ENCODE measurements at places on chromosomes 1 and 21.
A peak's percentile ranks its signal among the peaks of the same experiment; 100 is the strongest.

- ATAC-seq, result no peak
Observed at GRCh38 chr1:70409136-70409535, 1.9 kb upstream of the CTH start.

DNA sequence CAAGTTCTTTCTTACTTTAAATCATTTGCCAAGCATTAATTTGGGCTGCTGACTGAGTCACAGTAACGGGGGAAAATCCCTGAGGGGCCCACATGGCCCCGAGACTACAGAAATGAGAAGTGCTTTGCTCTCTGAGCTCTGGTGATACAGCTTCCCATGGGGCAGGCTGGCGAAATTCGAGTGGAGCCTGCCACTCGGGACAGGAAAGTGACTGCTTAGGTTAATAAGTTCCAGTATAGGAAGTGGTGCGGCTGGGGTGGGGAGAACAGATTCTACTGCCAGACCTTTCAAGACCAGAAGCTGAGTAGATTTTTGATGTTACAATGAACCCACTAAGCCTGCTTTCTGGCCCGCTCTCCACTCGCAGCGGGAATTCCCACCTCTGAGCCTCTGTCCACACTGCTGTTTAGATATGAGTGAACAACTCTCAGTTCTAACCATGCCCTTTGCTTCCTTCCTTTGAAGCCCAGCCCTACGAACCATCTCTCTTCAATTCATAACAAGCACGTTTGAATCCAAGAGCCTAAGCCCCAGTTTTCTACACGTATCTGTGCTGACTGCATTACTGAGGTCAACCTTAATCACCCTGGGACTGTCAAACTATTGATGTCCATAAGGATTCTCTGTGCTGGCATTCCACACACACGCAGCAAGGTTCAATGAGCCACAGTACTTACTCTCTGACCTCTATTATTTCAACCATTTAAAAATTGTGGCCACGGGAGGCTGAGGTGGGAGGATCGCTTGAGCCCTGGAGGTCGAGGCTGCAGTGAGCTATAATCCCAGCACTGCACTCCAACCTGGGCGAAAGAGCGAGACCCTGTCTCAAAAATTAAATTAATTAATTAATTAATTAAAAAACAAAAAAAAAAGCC lies 9.6 kb downstream of the ZBTB17 start:
- peak; percentile 58 for ATAC-seq

DNA sequence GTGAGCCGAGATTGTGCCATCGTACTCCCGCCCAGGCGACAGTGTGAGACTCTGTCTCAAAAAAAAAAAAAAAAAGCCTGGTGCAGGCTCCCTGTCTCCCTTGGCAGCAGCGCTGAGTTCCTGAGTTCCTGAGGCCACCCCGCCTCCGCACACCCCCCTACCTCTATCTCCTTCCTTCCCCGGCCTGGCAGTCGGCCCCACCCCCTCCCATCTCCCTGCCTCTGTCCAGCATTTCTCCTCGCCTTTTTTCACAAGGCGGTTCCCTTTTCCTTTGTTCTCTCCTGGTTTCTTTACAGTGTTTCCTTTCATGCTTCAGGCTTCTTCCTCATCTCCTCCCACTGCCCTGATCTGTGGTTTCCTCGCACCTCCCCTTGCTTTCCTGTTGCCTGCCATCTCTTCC lies 2.7 kb downstream of the RORC start:
- ATAC-seq, result peak; percentile 44

DNA sequence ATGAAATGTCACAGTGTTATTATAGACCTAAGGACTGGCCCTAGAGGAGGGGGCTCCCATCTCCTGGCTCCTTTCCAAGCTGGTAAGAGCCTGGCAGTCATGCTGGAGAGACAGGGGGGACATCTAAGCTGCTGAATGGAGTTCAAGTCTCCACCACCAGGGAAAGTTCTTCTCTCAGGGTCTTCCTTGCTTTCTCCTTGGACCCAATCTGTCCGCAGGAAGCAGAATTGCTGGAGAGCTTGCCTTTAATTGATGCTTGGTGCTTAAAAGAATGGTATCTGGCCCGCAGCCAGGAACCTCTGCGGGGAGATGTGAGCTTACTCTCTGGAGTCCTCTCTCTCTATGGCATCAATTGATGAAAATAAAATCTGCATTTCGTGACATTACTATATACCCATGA lies 25.1 kb downstream of the IRF2BP2 start:
- ATAC-seq, result peak; percentile 22

DNA sequence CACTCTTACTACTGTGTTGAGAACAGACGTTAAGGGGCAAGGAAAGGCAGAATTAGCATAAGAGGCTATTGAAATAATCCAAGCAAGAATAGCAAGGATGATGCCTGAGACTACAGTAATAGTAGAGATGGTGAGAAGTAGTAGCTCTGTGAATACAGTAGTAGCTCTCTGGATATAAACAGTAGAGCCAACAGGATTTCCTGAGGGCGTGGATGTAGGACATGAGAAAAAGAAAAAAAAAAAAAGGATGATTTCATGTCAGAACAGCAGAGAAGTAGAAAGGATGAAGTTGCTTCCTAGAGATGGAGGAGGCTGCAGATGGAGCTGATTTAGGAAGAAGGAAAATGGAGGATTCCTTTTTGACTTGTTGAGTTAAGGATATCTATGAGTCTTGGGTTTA lies 112.3 kb downstream of the OMA1 start:
- no peak for ATAC-seq

- ATAC-seq, result peak; percentile 54
Observed at GRCh38 chr1:11320153-11320936, 47.3 kb downstream of the UBIAD1 start.

- ATAC-seq, result peak; percentile 38
Observed at GRCh38 chr1:201882665-201883132, 6.0 kb upstream of the SHISA4 start.

GRCh38 chr1:29124366-29125236 lies 898 bp upstream of the TMEM200B start:
- ATAC-seq, result peak; percentile 79

DNA sequence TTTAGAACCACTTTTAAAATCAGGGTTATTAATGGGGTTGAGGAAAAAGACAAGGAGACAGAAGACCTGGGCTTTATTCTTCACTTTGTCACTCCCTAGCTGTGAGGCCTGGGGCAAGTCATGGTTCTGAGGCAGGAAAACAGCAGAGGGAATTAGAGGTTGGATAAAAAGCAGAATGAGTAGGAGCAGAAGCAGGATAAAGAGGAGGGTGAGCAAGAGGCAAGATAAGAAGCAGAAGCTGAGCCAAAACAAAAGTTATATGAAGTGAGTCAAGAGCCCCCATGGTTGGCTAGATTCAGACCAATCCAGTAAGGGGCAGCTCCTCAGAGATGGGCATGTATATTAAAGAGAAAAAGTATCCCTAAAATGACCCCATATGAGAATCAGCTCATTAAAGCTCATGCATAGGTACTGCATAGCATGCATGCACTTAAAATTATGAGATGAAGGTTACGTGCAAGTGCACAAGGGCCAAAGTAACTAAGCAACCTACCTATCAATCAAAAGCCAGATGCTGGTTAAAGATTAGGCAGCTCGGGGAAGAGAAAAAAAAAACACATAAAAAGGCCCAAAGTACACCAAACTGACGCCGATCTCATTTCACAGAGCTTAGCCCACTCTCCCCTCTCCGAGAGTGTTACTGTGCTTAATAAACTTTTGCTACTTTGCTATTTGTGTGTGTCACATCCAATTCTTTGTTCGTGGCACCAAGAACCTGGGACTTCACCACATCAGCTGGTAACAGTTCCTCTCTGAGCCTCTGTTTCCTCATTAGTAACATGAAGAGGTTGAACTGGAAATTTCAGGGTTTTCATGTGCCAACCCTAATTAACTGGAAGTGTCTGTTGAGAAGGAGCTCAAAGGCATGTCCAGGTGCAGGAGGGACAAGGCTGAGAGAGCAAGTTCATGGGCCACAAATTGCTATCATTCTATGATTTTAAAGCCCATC lies 2.2 kb downstream of the AVPR1B start:
- no peak for ATAC-seq

DNA sequence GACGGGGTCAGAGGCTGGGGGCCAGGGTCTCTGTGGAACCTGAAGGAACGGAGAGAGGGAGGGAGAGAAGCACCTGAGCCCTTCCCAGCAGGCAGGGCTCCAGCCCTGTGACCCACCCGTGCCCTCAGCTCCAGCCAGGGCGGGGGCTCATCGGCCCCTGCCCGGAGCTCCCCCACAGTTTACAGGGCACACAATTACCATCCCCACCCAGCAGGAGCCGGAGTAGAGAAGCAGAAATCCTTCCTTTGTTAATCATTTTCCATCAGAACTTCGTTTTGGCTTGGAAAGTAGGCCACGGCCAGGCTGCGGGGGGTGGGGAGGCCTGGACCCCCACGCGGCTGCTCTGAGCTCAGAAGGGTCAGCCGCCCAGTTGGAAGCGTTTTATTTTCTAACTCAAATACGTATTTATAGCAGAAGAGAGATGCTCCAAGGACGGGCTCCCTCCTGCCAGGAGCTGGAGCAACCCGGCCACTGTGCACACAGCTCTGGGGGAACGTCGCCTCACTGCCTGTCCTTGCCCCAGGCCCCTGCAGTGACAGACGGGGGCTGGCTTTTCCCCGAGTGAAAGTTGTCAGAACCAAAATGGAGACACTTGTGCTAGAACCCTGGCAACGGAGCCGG lies 42.7 kb upstream of the ADARB1 start:
- no peak for ATAC-seq

DNA sequence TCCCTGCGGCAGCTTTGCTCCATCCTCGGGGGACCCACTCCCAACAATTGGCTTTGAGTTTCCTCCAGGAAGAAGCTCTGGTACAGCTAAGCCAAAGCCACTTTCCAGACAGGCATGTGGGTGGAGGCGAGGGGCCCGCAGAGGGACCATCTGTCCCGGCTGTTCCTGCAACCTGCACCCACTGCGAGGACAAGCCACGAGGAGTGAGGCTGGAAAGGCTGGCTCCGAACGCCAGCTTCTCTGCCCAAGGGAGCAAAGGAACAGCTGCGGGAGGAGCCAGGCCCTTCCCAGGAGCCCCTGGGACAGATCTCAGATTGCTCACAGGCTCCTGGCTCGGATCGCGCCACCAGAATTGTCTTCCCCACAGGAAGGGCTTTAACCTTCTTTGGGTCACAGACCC lies 28.3 kb upstream of the PEF1 start:
- no peak for ATAC-seq

- ATAC-seq, result peak; percentile 88
Observed at GRCh38 chr1:93715529-93716126, 34.0 kb upstream of the BCAR3 start.

- no peak for ATAC-seq
Observed at GRCh38 chr1:1156140-1157032, 17.3 kb upstream of the TTLL10 start.

GRCh38 chr1:216881695-216882094 lies 158.5 kb upstream of the ESRRG start:
- no peak for ATAC-seq

DNA sequence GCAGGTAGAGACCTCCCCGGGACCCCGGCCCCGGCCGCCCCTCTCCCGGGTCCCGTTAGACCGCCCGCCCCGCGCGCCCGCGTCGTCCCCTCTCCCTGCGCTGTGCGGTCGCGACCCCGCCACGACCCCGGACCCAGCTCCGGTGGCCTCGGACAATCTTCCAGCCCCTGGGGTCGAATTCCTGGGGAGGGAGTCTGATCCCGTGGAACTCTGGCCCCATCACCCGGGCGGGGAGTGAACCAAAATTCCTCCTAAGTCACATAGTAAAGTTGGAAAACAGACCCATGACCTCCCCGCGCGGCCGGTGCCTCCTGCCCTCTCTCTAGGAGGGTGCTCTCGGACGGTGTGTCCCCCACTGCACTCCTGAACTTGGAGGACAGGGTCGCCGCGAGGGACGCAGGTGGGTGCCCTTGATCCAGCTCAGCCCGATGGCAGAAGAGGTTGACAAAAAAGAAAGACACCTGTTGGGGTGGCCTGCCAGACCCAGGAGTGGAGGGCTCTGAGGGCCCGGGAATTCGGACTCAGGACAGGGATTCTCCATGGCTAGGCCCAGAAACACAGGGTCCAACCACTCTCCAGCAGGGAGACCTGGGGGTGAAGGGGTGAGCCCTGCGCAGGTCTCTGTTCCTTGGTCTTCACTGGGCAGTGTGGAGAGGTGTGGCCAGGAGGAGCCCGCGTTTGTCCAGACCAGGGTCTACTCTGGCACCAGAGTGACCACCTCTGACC lies 451 bp downstream of the ADAMTSL4 start:
- ATAC-seq, result 0 out of 3 replicates have a peak, but pooled peaks have one; percentile 1

DNA sequence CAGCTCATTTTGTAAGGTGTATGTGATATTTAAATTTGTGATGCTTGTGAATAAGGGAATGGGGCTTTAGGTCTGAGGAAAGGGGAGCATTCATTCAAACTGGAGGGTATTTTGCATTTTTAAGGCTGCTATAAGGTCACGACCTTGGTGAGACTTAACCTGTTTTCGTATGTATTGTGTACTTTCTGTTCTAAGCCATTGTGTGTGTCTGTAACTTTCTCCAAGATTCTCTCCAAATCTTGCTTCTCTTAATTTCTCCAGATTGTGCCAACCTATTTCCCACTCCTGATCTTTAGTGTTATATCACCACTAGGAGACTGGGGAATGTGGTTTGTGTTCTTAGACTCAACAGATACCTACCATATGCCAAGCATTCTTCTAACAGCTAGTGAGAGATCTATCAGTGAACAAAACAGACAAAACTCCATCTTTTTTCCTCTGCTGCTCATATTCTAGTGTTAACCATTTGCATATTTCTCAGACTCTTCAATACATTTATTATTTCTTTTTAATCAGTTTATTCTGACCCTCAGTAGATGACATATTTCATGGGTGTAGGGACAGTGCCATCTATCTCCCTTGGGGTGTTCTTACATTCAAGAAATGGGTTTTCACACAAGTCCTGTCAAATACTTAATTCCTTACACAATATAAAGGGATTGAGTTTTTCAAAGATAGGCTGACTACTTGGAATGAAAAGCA lies 27.5 kb downstream of the ATP1B1 start:
- ATAC-seq, result peak; percentile 21

All from SK-N-SH treated with all-trans-retinoic acid at 6 μM for 48 hours (cell line).